ENCODE measurements at places on chromosomes 3 and 15.

DNA sequence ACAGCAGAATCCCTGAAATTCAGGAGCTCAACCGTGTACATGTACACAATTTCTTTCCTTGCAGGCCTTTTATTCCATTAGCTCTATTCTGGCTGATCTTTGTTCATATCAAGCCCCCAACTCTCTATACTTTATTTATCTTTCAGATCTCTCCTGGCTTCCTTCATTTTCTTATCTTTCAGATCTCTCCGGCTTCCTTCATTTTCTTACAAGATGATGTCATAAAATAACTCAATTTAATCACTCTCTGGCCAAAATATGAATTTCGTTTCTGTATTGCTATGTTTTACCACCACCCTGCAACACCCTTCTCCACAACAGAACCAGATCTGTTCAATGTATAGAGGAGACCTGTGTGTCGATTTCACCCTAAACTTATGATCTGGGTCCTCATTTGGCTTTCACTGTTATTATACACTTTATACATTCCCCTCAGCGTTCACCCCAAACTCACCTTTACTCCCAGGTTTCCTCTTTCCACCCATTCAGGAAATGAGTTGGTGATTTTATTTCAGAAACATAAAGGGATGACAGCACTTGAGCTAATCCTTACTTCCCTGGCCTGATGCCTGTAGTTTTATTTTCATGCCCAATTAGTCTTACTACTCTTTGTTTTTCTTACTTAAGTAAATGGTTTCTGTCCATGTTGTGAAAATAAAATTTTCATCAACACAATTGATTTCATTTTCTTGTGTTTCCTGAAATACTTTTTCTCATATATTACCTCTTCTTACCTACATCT lies 195.5 kb downstream of the BCHE start:
- no peak for DNase-seq

GRCh38 chr3:1275495-1275894 lies 182.7 kb downstream of the CNTN6 start:
- DNase-seq: peak; percentile 21

GRCh38 chr3:24359645-24360462 lies 134.8 kb downstream of the THRB start:
- DNase-seq: no peak

DNA sequence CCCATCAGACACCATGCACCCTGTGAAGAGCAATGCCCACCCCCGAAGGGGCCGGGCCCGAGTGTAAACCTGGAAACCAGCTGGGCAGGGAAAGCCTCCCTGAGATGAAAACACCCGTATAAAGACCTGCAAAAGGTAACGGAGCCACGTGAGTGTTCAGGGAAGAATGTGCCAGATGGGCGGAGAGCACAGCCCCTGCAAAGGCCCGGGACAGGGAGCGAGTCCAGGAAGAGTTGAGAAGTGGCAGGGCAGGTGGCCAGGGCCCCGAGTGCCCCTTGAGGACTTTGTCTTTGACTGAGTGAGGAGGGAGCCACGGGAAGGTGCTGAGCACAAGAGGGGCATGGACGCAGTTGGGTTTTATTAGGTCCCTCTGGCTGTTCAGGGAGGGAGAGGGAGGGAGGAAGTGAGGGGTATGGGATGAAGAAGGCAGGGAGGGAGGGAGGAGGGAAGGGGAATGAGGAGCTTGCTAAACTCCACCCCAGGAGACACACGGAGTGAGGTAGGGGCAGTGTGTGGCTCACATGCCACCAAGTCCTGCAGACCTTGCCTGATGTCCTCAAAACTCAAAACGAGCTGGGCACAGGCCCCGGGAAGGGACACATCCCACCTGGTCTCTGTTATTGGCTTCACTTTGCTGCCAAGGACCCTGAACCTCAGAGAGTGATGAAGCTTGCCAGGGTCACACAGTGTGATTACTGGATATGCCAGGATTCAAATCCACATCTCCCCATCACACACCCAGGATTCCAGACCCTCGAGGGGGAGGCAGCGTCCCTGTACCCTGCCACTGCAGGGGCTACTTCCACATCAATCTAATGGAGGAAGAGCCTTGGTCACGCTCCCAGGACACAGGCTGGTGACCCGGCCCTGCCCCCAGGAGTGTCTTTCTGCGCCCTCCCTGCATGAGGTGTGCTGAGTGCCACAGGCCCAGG lies 49.1 kb upstream of the IQSEC1 start:
- DNase-seq: no peak

- DNase-seq: no peak
Observed at GRCh38 chr3:105744202-105744601, 124.6 kb downstream of the CBLB start.

DNA sequence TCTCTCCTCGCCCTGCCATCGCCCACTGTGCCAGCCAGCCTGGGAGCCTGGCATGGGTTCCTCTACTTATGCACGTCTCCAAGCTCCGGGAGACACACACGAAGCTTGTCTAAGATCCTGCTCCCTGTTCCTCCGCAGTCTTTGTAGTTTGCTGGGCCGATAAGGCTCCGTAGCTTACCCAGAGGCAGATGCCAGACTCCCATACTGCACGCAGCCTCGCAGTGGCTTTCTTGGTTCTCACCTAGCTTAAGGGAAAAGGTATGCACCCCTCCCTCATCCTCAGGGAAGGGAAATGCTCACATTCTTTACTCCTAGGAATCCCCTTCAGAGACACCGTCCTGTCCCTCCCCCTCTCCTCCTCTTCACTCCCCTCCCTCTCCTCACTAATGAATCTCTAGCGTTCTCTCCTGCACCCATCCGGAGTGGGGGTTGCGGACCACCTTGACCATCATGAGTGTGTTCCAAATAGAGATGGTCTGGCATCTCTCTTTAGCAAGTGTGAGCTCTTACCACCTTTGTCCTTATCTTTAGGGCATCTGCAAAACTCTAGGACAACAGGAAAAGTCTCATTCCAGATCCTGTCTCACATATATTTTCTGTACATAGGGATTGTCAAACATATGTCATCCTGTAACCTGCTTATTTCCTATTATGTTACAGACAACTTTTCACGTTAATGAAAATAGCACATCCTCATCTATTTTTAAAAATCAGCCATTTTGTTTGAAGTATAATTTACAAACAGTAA lies 56.5 kb downstream of the TMEM266 start:
- no peak for DNase-seq

DNA sequence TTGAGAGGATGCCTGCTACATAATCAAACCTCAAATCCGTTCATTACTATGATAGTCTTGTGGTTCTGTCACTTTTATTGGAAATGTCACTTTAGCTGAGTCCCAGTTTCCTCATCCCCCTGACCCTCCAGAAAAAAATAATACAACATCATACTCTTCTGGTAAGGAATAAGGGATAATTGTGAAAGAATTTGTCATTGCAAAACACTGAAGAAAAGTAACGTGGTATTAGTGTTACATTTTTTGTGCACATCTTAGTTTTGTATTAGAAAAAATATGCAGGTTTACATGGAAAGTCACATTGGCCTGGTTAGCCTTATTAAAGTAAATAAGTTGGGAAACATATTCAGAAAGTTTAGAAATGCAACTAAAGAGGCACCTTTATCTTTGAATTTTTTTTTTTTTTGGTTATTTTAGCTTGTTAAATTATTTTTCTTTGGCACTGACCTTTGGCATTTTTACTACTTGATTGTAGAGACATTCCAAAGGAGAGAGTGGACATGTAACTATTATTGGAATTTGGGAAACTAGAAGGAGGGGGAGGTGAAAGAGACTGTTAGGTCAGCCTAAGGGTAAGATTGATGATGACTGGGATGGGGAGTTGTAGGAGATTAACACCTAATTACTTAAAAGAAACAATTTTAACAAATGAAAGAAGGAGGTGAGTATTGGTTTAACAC lies 462.2 kb upstream of the RARB start:
- no peak for DNase-seq

- DNase-seq: no peak
Observed at GRCh38 chr3:5677555-5677954, 490.0 kb downstream of the EDEM1 start.

GRCh38 chr15:47366884-47367283 lies 350.4 kb upstream of the SEMA6D start:
- no peak for DNase-seq

GRCh38 chr3:114646526-114646925 lies 352.7 kb downstream of the TIGIT start:
- DNase-seq: no peak

DNA sequence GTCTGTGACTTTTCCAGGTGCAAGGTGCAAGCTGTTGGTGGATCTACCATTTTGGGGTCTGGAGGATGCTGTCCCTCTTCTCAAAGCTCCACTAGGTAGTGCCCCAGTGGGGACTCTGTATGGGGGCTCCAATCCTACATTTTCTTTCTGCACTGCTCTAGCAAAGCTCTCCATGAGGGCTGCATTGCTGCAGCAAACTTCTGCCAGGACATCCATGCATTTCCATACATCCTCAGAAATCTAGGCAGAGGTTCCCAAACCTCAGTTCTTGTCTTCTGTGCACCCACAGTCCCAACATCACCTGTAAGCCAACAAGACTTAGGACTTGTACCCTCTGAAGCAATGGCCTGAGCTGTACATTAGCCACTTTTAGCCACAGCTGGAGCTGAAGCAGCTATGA lies 694.5 kb upstream of the BCHE start:
- no peak for DNase-seq

DNA sequence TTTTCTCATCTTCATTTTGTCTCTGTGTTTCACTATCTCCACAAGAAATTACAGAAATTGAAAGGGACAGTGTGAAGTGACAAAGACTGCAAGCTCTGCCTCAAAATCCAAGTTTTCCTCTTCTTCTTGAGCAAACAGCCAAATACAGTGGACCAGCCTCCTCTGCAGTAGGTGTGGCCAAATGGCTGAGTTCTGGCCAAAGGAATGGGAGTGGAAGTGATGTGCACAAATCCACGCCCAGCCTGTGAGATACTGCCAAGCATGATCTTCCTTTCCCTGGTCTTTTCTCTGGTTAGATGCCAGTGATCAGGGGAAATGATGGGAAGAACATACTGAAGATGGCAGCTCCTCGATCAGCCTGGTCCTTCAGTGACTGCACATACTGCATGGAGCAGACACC lies 111.0 kb upstream of the CPNE4 start:
- no peak for DNase-seq

DNA sequence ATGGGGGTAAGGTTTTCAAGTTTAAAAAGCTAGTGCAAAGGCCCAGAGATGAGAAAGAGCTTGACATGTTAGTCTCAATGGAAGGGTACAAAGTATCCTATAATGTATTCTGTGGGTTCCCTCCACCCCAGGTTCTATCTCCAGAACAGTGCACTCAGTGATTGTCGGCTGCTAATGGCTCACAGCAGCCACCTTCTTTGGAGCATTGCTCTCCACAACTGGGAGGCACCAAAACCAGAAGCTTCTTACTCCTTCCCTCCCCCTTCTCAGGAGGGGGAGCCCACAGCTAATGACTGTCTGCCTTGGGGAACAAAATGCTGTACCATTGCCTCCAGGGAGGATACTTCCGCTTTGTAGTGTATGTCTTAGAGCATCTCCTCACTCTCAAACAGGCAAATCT lies 439.4 kb upstream of the RBMS3 start:
- DNase-seq: no peak

GRCh38 chr15:48547286-48547685 lies 98.2 kb downstream of the FBN1 start:
- DNase-seq: no peak

GRCh38 chr3:99576904-99577559 lies 61.4 kb upstream of the COL8A1 start:
- DNase-seq: no peak

DNA sequence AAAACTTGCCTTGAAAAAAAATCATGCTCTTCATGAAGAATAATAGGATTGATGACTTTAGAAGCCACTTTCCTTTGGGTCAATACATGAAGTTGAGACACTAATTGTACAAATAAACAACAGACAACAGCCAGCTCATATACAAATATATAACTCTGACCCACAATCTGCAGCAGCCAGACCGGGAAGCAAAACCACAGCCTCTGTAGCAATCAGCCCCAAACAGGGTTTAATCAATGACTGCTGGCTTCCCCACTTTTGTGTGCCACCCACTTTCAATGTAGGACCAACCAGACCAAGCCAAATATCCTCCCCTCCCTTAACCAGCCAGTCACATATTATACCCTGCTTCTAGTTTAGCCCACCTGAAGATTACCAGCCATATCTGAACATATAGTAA lies 39.0 kb downstream of the IFT57 start:
- peak; percentile 42 for DNase-seq

DNA sequence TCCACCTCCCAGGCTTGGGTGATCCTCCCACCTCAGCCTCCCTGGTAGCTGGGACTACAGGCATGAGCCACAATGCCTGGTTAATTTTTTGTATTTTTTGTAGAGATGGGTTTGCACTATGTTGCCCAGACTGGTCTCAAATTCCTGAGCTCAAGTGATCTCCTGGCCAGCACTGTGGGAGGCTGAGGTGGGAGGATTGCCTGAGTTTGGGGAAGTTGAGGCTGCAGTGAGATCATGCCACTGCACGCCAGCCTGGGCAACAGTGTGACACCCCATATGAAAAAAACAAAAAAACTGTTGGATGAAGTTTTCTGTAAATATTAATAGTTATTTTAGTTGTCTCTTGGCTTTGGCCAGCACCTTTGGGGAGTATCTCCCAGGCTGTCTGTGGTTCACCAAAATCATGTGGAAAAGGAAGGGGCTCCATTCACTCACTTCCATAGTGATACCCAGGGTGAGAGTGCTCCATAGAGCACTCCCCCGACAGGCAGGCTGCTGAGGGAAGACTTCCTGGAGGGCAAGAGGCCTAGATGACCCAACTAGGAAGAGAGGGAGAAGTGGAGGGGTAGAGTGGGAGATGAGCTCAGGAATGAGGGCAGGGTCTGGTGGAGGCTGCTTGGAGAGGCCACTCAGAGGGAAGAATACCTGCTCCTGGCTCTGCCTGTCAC lies 47.1 kb downstream of the CDC25A start:
- DNase-seq: no peak

DNA sequence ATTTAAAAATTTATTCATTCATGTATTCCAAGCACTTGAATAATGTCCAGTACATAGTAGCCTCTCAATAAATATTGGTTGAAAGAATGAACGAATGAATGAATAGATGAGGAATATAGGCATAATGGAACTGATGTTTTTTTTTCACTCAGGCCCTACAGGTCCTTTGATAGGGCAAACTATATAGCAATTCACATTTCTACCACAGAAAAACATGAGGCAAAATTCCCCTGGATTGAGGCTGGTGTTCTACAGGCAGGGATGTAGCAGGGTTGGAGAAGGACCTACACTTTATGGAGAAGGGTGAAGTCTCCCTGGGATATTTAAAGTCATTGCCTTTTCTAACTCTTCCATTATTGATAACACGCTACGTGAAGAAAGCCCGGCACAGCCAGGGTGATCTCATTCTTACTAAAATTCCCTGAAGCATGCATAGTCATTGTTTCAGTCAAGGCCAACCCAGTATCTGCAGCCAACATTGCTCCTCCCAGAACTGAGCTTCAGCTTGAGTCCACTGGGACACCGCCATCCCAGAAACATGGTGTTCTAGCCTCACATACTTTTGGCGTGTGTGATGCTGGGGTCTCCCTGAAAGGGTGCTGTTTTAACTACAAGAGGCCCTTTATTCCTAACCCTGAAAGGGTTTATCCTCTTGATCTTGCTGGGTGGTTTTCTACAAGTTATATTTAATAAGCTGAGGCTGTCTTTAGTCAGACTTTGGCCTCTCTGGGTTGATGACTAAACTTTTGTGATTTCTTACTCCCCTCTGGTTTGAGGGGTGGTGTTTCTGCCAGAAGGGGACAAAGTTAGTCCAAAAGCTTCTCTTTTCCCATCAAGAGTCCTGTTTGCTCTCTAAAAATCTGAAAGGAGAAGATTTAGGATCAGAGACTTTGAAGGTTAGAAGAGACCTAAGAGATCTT lies 25.9 kb upstream of the FBN1 start:
- no peak for DNase-seq

GRCh38 chr3:52763466-52763865 lies 7.3 kb downstream of the NEK4 start:
- DNase-seq: peak; percentile 33

GRCh38 chr15:32732574-32733157 lies 14.9 kb downstream of the GREM1 start:
- no peak for DNase-seq

Measured in MV-4-11 (cell line).